ENCODE measurements at places on chromosomes 4 and X.

- DNase-seq, result no peak
Measured at GRCh38 chr4:120617171-120617570, 305.4 kb downstream of the PRDM5 start.

DNA sequence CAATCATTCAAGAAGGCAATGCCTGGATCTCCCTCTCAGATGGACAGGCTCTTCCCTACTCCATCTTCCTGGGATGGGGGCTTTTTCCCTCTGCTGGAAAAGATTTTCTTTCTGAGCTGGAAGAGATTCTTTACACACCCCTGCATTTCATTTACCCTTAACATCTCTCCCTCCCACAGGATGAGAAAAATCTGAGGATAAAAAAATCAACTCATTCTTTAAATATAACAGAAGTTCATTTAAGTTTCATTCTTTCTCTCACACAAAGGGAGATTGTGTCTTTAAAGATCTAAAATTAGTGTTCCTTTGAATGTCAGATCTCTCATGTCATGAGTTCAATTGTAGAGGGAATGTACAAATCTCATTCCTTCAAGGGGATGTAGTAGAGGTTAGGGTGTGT lies 109.0 kb downstream of the ZNF518B start:
- no peak for DNase-seq

GRCh38 chr4:55571806-55572205 lies 20.2 kb downstream of the PDCL2 start:
- DNase-seq, result no peak

- DNase-seq, result no peak
Measured at GRCh38 chr4:105631818-105632400, 76.6 kb downstream of the INTS12 start.

GRCh38 chr4:44563496-44563895 lies 87.9 kb downstream of the YIPF7 start:
- DNase-seq, result no peak

DNA sequence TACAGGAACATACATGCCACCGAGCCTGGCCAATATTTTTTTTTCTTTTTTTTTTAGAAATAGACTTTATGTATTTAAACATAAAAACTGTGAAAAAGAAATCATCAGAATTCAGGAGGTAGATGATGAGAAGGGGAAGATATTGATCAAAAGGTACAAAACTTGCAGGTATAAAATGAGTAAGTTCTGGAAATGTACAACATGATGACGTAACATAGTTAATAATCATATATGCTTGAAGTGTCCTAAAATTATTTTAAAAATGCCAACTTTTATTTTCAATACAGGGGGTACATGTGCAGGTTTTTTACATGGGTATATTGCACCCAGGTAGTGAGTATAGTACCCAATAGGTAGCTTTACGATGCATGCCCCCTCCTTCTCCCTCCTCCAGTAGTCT lies 337.6 kb downstream of the GRID2 start:
- DNase-seq, result no peak

- DNase-seq, result no peak
Measured at GRCh38 chr4:87913896-87914295, 61.6 kb upstream of the SPP1 start.

GRCh38 chr4:161929956-161930355 lies 233.8 kb downstream of the FSTL5 start:
- DNase-seq, result no peak

GRCh38 chr4:87144356-87144755 lies 76.1 kb downstream of the KLHL8 start:
- no peak for DNase-seq

GRCh38 chrX:15911734-15912550 lies 57.3 kb upstream of the AP1S2 start:
- no peak for DNase-seq

DNA sequence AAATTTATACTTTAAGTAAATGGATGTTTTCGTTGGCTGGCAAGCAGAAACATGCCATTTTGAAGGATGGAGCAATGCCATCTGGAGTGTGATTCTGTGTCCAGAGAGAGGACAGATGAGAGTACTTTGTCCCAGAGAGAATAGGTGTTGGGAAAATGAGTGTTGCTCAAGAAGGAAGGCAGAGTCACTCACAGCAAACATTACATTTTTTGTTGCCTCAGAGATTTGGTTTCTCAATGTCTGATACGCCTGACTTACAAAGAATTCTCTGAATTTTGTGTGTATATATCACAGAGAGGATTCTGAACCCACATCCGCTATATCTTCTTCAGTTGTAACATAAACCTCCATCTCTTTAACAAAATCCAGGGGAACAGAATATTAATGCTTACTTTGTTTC lies 102.8 kb upstream of the PCDH18 start:
- DNase-seq, result no peak

- DNase-seq, result no peak
Measured at GRCh38 chrX:132491191-132491590, 2.4 kb upstream of the MBNL3 start.

GRCh38 chr4:179634862-179635261 lies 2192.6 kb upstream of the AGA start:
- no peak for DNase-seq

GRCh38 chr4:86977621-86978184 lies 42.9 kb downstream of the AFF1 start:
- no peak for DNase-seq

DNA sequence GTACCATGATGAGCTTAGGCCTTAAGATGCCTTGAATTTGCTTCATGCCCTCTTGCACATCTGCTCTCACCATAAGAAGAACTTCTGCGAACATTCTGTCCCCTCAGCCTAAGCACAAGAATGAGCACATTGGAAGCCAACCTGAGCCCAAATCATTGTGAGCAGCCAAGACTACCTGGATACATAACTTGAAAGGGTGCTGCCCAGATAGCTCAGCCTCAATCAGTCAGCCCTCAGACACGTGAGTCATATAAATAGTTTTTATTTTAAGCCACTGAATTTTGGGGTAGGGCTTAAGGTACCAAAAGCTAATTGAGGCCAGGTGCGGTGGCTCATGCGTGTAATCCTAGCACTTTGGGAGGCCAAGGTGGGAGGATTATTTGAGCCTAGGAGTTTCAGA lies 27.5 kb upstream of the BBS12 start:
- no peak for DNase-seq

- no peak for DNase-seq
Measured at GRCh38 chr4:53688186-53688790, 97.0 kb upstream of the LNX1 start.

DNA sequence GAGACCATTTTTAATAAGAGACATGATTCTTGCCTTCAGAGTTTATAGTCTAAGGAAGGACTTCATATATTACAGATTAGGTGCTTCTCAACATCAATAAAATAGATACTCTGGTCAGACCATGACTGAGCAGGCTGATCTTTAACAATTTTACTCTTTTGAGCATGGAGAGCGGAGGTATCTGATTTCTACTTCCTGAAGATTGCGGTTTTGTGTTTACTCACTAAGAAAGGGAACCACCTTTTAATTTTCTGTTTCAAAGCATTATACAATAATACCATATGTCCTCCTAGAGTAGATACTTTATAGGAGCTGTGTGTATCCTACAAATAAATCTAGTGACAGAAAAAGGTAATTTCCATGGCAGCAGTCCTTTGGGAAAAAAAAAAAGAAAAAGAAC lies 12.5 kb downstream of the MORC4 start:
- DNase-seq, result no peak

GRCh38 chrX:102739657-102740056 lies 19.1 kb downstream of the GPRASP3 start:
- no peak for DNase-seq

DNA sequence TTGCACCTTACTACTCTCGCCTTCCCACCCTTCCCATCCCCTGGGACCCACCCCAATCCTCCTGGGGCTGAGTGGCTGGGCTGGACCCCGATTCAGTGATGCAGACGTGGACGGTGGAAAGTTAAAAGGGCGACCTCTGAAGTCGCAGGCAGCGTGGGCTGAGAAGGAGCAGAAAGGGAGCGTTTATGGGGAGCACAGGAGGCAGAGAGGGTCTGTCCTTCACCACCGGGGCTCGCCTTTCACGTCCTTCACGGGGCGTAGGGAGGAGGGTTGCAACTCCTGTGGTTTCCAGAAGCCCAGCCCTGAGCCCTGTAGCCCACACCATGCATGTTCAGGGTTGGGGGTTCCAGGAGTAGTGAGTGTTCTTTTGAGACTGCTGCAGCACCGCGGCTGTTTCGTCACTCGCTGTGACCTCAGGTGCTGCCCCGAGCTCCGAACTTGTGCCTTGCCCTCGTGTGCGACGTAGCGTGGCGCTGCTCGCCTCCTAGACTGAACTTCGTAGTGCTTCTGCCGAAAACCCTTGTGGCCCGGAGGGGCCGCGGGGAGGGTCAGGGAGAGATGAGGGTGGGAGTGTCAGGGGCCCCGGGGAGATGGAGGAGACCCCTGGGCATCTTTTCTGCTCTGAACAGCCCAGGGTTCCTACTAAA lies 1.6 kb downstream of the NHS start:
- no peak for DNase-seq

- DNase-seq, result no peak
Measured at GRCh38 chr4:171239196-171239595, 574.0 kb upstream of the GALNTL6 start.

GRCh38 chrX:135489542-135489941 lies 30.9 kb upstream of the INTS6L start:
- DNase-seq, result no peak

DNA sequence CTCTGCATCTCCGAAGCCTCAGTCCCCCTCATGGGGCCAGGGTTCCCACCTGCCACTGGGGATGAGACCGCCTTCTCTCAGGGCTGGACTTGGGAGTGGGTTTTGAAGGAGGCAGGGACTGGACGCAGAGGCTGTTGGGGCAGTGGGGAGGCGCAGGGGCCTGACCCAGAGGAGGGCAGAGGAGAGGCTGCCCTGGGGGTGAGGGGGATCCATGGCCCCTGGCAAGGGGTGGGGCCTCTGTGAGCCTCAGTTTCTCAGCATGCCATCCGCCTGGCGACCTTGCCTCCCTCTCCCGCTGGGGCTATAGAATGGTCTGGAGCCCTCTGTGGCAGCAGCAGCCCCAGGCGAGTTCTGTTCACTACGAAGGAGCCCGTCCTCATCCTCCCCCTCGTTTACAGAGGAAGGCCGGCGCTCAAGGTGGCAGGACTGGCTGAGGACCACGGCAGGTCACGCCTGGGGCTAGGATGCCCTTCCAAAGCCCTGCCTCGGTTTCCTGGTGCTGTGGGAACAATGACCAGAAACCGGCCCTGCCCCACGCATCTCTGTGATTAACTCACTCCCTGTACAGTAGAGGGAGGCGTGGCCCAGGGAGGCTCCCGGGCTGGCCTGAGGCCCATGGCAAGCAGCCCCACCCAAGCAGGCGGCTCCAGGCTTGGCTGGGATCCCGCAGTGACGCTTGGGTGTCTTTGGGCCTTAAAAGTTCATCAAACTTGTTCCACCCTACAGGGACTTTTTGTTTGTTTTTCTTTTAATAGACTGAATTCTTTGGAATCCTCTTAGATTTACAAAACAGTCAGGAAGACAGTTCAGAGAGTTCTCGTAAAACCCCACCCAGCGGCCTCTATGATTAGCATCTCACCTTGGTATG lies 16.0 kb upstream of the SH3TC1 start:
- no peak for DNase-seq

DNA sequence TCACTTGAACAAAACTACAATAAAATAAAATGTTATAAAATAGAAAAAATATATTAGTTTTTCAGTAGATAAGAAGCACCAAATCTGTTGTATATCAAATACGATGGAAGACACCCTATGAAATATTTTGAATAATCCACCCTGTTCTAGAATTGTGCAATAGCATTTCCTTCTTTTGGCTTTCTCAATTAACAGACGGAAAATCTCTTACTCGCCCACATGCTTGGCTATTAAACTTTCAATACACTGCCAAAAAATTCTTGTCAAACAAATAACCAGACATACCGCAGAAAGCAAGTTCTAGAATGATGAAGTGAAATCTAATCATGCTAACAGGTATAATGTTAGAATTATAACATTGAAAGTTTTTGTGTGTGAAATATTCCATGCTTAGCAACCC lies 671.6 kb upstream of the SLIT2 start:
- no peak for DNase-seq

- no peak for DNase-seq
Measured at GRCh38 chrX:103780336-103781061, 3.9 kb downstream of the PLP1 start.

DNA sequence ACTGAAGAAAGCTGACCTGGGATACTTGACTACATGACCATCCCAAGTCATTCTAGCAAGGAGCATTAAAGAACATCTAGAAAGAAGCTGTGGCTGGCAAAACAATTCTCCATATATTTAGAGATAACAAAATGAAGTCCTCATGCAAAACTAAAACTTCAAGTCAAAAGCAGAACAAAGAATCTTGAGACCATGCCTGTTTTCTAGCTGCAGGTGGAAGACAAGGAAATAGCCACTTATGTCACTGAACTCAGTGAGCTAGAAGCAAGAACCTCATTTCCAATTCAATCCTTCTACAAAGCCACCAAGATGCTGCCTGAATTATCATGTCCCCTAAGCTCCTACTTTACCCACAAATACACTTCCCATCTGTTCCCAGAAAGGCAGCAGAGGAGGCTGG lies 13.8 kb downstream of the USP46 start:
- DNase-seq, result no peak

- no peak for DNase-seq
Measured at GRCh38 chr4:44319129-44319528, 129.5 kb downstream of the KCTD8 start.

DNA sequence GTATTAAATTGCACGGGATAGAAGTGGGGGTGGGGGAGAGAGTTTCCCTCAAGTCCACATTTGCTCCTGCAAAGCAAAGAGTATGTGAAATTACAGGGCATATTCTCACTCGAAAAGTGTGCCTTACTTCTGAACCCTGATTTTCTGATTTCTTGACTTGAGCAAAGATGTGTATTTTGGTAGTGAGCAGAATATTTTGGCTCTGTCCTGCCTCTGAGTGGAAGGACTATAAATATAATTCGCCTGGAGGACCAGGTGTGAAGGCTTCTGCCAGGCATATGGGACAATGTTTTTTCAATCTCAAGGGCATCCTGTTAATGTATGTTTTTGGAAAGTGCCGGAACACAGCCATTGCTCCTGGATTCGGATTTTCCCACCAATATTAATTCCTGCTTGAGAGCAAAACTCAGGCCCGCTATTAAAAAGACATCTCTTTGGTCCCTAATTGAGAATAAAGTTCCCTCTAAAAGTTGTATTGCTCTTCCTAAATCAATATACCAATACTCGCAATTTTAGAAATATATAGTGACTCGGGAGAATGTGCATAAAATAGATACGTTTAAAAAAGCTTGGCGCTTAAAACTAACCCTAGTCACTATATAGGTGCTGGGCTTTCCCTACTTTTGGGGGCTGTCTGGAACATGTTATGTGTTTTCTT lies 15.3 kb upstream of the PITX2 start:
- DNase-seq, result no peak
